ENCODE measurements at places on chromosomes 3 and 15. TPM values are rescaled to one million over a fixed set of nuclear protein-coding genes. Genes with fewer than 3 reads are reported as not detected.

CAPN3 gene
- total RNA-seq, result 0.21 TPM

ERICH6 gene
- 0.07 TPM for total RNA-seq

PLCB2 gene
- 1.3 TPM for total RNA-seq

NR2E3 gene
- total RNA-seq, result 0.18 TPM

TMEM266 gene
- total RNA-seq, result 0.05 TPM

BUB1B gene
- 33.0 TPM for total RNA-seq

CSTA gene
- 1.2 TPM for total RNA-seq

PCSK6 gene
- total RNA-seq, result 11.9 TPM

ALDH1L1 gene
- 0.19 TPM for total RNA-seq

UNC13C gene
- not detected for total RNA-seq

PCNP gene
- 109 TPM for total RNA-seq

SCN11A gene
- not detected for total RNA-seq

FANCD2OS gene
- not detected for total RNA-seq

RTP3 gene
- total RNA-seq, result not detected

IL5RA gene
- total RNA-seq, result not detected

ANKRD34C gene
- not detected for total RNA-seq

CPN2 gene
- total RNA-seq, result not detected

GPR176 gene
- 11.4 TPM for total RNA-seq

NPRL2 gene
- total RNA-seq, result 12.9 TPM

UBE2E2 gene
- total RNA-seq, result 40.1 TPM

CACNA2D3 gene
- total RNA-seq, result 0.05 TPM

BDH1 gene
- 2.5 TPM for total RNA-seq

GP9 gene
- total RNA-seq, result not detected

MOBP gene
- 0.02 TPM for total RNA-seq

GOLGA6B gene
- 0.09 TPM for total RNA-seq

SNRK gene
- total RNA-seq, result 5.4 TPM

DYNLT2B gene
- 23.1 TPM for total RNA-seq

TMIE gene
- 0.27 TPM for total RNA-seq

GUCA1C gene
- total RNA-seq, result not detected

CLDN16 gene
- total RNA-seq, result 0.06 TPM

CFAP100 gene
- not detected for total RNA-seq

SPG11 gene
- 9.5 TPM for total RNA-seq

TTLL13 gene
- 0.16 TPM for total RNA-seq

THRB gene
- 1.8 TPM for total RNA-seq

USP50 gene
- total RNA-seq, result not detected

IGF2BP2 gene
- total RNA-seq, result 8.0 TPM

DPPA4 gene
- total RNA-seq, result not detected

ELL3 gene
- 1.6 TPM for total RNA-seq

GCSAM gene
- not detected for total RNA-seq
